ENCODE measurements at places on chromosomes 3 and 15.

GRCh38 chr15:57526615-57527014 is 65.1 kb upstream of the MYZAP start:
- DNase-seq: no peak

GRCh38 chr15:38612159-38612863 is 47.7 kb upstream of the RASGRP1 start:
- DNase-seq: no peak

DNA sequence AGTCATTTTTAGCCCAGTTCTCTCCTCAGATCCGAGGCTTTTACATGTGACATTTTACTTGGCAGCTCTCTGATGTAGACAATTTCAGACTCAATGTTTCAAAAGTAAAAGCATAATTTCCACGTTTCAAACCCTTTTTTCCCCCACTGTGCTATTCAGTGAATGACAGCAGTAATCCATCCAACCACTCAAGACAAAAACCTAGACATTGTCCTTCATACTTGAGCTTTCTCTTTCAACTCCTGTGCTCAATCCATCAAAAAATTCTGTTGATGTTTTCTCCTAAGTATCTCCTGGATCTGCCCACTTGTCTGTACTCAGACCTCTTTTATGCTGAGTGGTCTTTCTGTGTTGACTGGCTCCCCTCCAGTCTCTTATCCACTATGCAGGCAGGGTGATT is 214.7 kb downstream of the CHL1 start:
- DNase-seq: no peak

DNA sequence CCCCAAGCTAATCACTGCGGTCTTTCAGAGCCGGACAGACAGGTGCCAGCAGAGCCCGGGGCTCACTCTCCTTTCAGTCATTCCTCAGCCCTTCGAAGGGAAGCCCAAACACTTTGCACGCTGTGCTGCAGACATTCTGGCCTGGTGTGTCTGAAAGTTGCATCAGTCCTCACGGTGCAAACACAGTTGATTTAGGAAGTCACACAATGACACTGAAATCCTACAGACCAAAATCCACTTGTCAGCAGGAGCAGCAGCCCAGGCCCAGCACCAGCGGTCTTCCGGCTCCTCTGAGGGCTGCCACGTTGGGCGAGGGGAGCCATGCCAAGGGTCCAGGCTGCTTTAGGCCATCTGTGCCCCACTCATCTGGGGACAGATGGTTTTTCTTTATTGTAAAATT is 61.6 kb downstream of the RGMA start:
- no peak for DNase-seq

DNA sequence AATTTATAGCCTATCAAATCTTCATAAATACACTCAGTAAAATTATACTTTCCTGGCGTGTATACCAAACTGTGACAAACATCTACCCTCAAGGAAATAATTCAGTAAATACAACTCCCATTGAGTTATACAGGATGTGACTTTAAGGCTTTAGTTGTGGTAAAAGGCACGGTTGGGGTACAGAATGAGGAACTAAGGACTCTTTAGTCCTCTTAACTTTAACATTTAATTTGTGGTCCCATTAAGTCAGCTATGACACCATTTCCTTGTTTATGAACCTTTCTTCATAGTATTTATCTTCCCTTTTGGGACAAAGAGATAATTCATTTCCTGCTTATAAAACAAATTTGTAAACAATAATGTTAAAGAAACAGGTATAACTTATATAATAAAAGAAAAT is 30.2 kb downstream of the IFT80 start:
- no peak for DNase-seq

- DNase-seq: no peak
Observed at GRCh38 chr15:98455904-98456303, 192.4 kb upstream of the IGF1R start.

- no peak for DNase-seq
Observed at GRCh38 chr3:46955801-46956259, 20.7 kb downstream of the CCDC12 start.

DNA sequence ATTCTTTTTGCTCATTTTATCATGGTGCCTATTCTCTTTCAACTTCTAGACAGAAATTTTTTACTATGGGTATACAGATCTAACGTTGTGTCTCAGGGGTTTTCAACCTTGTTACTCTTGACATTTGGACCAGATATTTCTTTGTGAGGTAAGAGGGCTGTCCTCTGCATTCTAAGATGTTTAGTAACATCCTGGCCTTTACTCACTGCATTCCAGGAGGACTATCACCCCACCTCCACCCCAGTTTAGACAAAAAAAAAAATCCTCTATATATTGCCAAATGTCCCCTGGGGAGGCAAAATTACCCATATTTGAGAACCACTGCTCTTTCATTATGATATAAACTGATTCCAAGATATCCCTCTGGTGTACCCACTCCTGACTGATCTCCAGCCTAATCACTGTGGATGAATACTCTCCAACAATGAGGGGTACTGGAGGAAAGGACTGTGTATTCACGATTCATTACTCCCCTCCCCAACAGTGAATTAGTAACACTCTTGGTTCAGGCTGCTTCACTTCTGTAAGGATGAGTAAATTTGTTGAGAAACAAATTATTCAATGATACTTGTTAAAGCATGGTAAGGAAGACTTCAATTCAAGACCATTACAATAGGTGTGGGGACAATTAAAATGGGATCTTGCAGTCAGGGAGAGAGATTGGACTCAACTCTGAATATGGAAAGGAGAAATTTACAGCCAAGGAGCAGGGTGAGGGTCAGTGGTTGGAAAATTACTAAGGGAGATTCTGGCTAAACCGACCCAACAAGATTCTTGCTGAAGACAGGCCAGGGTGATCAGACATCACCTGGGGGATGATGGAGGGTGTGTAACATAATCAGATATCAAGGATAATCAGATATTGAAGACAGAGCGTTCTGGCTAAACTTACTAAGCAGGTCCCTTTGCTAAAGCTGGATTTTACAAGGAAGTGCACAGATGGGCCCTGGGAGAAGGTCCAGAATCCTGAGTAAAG is 123.8 kb upstream of the DAZL start:
- DNase-seq: no peak

GRCh38 chr15:95875121-95875643 is 455.3 kb upstream of the NR2F2 start:
- no peak for DNase-seq

DNA sequence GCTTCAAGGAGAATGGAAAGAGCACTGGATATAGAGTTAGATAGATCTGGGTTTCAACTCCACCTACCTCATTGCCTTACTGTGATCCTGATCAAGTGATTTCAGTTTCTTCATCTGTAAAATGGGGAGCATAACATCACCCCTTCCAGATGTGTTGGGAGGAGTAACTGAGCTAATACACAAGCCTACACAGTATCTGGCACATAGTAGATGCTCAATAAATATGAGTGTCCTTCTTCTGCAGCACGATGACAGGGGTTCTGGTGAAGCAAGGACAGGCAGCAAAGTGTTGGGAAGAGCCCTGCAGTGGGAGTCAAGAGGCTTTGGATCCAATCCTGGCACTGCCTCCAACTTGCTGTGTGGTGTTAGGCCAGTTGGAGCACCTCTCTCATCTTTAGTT is 270.0 kb downstream of the UACA start:
- DNase-seq: no peak

DNA sequence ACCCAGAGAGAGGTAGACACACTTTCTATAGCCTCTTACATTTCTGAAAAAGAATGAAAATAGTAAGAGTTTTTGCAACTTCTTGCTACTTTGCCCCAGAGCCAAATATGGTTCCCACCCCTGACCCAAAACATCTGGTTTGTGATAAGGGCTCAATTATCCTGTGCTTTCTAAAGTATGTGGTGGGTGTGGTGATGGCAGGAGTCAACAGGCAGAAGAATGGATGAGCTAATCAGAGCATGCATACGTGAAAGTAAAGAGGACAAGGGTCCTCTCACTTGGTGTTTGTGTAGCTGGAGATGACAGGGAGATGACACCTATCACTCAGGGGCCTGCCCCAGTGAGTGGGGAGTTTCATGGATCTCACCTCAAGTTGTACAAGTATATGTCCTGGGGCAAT is 19.1 kb downstream of the KBTBD8 start:
- DNase-seq: no peak

All from left kidney (tissue), 8 donors.